ENCODE measurements at places on chromosomes 7 and 10.

DNA sequence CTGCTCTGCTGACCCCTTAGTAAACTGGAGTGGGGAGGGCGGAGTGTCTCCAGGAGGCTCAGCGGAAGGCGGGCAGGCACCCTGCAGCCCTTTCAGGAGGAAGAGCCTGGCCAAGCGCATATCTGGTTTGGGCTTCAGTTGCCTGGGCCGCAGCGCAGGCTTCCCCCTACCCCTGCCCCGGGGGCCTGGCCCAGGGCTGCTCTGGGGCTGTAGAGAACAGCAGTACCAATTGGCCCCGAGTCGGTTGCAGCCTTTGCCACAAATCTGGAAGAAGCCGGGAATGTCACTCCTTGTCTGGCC, 28.1 kb upstream of the JAKMIP3 start:
- DNase-seq: no peak

- no peak for DNase-seq
Observed at GRCh38 chr7:76233538-76234281, 32.0 kb downstream of the SRRM3 start.

GRCh38 chr7:80403686-80404241, 108.1 kb downstream of the GNAT3 start:
- DNase-seq: no peak

GRCh38 chr10:117391436-117392205, 16.4 kb upstream of the PDZD8 start:
- no peak for DNase-seq

- no peak for DNase-seq
Observed at GRCh38 chr10:35150308-35150707, 23.7 kb downstream of the CREM start.

- no peak for DNase-seq
Observed at GRCh38 chr10:81136261-81136660, 598.6 kb downstream of the SH2D4B start.
